Amygdala (tissue), 56 donors: ENCODE measurements at places on chromosomes 6 and 20.
A peak's percentile ranks its signal among the peaks of the same experiment; 100 is the strongest.

DNA sequence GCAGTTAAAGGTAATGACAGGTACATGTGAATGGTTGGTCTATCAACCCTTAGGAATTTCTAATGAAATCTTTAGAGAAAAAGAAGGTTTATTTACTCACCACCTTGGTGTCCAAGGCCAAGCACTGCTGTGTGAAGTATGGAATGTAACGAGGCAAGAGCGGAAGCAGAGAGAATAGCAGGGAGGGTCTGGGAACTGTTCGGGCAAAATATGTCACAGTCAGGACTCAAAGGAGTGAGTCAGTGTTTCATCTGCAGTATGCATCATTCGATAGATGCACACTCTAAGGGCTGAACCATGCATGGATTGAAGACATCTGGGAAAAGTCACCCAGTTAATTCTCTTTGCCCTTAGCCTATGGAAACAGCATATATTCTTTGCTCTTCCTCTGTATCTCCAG lies 33.2 kb downstream of the ADGRF5 start:
- DNase-seq: no peak

DNA sequence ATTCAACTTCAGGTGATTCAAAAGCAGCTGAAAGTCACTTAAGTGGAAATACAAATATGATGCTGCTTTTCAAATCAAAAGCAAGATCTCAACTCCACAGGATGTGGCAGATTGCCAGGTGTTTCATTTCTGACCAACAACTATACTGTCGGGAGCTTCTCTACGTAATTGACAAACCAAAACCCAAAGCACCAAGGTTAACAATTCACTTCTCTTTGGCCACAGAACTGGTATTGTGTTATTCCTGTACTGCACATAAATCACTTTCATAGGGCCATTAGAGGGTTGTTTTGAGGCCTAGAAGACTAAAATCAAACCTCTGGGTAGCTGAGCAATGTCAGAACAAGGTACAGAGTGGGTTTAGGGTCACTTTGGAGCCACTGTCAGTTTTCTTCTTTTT lies 169.7 kb downstream of the HAO1 start:
- no peak for DNase-seq

GRCh38 chr6:167968091-167968490 lies 29.4 kb upstream of the KIF25 start:
- DNase-seq: no peak

DNA sequence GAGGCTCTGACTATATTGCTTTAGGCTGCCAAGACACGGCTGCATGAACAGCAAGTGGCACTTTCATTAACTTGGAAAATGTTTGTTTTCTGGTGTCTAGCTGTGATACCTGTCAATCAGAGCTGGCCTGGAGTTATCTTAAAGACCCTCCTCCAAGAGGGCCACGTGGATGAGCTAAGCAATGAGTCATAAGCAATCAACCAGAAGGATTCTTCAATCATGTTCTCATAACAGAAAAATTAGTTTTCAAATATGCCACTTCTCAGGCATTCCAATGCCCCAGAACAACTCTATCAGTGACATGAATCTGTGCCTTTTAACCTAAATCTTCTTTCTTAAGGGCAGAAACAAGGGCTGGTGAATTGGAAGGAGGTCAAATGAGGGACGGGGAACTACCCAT lies 283.0 kb downstream of the HTR1B start:
- no peak for DNase-seq

DNA sequence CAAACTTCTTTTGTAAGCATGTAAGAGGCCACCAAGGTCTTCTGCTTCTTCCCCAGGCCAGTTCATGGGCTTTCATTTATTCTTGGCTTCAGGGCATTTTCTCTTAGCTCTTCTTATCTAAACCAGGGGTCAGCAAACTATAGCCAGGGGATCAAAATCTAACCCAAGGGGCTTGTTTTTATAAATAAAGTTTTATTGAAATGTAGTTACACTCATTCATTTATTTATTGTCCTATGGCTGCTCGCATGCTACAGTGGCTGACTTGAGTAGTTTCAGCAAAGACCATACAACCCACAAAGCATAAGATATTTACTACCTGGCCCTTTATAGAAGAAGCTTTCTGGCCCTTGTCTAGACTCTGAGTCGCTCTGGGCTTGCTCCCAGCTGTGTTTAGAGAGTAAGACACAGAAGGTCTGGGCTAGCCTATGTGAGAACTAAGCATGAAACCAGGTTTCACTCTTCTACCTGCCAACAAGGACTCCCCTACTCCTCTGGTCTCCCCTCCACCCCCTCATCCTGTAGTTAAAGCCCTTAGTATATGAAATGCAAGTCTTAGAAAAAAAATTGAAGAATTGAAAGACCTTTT lies 43.2 kb downstream of the KHDC1L start:
- no peak for DNase-seq

DNA sequence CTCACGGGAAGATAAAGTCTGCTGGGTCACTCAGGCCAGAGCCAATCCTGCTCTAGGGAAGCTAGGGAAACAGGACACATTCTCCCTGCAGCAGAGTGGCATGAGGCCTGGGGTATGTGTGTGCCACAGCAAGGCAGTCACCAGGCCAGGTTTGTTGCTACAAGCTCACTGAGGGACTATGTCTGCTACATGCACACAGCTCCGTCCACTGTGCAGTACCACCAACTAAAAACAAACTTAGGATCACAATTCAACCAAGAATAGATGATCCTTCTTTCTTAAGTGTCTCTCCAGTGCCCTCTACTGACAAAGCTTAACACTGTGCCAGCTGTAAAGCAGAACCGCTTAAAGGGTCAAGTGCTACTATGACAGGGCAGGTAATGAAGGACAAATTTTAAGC lies 192.5 kb downstream of the PTPRK start:
- no peak for DNase-seq

DNA sequence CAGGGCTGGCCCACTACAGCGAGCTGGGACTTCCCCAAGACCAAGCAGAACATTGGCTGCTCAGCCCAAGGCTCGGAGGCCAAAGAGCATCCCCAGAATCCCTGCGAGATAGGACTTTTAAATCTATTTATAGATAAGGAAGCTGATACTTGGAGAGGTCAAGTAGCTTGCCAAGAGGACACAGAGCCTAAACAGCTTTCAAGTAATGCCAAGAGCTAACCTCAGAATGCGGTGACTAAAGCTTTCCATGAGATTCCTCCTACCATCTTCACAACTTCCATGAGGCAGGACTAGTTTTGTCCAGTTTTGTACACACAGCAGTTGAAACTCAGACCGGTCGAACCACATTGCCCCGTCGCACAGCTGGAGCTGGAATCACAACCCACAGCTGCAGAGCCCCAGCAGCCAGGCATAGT lies 168.1 kb upstream of the TOP1 start:
- no peak for DNase-seq

DNA sequence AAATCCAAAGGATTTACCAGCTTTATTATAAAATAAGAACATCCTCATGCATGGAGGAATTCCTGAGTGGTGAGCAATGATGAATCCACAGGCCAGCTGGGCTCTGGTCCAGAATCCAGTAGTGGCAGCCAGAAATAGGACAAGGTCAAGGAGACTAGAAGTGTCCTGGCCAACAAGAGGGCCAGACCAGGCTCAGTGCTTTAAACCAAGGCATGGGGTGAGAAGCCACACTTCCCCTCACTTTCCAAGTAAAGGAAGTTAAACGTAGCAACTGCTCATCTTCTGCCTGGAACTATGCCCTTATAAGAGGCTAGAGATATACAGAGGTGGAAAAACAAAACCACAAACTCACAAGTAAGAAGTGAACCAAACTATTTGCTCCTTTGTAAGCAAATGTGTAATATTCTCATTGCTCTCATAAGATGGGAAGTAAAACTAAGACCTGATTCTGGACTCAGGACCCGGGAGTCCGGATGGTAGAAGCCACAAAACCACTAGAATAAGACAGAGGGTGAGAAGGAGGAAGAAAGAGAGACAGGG lies 253.2 kb downstream of the UST start:
- DNase-seq: no peak

- DNase-seq: peak; percentile 10
Measured at GRCh38 chr20:12171923-12172524, 254.3 kb downstream of the BTBD3 start.

DNA sequence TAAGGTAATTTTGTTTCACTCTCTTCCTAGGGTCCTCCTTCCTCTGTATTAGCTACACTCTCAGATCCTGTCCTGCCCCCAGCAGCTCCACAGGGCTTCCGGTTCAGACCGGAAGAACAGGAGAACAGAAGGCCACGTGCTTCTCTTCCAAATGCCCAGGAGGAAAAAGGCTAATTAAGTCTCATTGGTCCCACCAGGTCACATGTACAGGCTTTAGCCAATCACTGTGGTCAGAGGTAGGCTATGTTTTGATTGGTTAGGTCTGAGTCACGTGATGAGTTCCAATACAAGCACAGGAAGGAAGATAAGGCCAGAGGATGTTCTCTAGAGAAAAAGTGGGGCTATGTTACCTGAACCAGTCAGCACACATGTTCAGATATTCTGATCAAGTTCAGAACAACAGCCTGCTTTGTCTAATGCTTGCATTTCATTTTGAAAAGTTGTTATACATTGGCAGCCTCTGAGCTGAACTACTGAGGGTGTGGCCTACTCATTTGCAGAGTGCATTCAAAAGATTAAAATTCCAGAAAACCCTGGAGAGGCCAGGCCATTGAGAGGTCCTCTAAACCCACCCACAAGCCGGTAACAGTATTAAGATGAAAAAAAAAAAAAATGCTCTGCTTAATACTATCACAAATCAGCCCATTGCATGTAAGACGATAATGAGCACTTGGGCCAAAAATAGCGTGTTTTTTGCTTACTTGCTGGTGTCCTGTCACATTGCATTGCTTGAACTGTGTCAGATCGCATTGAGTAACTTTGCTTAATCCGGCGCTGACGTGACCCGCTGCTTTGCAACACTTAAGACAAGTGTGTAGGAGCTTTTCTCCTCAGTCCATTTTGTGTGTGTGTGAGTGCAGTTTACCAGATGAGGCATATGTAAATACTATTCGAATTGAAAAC lies 170.3 kb downstream of the TSHZ2 start:
- DNase-seq: no peak

DNA sequence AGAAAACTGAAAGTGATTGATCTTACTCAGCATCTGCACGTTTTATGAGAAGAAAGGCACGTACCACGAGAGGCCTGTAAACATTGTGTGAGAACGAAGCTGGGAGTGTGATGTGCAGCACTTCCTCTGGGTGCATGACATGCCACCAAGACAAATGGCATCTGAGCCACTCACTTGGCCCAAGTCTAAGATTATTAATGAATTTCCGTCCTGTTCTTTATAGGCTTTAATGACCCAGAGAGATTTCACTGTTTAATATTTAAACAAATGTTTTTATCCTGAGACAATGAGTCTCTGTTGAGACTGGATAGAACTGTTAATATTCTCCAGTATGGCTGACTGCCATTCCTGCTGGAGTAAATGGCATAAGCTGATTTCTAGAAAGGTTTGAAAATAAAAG lies 172.6 kb upstream of the PHACTR1 start:
- DNase-seq: no peak

DNA sequence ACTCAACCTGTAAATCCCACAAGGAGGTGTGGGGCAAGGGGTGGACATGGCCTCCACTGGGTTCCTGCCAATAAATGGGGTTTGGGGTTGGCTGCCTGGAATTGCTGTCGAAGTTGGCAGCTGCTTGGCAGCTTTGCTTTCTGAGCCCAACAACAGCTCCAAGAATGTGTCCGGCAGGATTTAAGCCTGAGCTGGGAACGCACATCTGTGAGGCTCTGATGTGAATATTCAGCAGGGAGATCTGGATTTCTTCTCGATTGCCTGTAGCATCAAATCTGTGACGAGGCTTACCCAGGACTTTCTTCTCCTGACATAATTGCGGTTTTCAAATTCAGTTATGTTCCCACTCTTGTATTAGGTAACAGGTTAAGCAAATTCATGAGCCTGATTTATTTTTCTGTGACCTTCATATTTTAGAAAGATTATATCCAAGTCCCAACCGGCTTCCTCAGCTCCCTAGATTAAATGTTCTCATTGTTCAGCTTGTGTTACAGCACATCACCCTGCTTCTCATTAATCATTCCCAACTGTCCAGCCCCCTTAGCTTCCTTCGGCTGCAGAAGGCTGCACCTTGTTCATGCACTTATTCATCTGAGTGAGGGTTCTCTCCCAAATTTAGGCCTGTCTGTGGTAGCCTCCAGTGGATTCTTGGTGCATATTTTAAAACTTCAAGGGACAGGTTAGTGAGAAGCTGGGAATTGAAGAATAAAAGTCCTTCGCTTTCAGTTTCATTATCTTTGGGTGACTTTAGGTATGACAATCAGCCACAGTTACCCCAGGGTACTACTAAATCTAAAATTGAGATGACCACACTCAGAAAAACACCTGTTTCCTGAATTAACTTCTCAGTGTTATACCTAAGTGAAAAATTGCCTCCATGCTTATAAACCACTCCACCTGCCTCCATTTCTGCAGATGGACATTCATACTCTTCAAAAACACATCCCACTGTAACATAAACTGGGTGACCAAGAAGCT lies 310.0 kb downstream of the ESR1 start:
- DNase-seq: no peak

DNA sequence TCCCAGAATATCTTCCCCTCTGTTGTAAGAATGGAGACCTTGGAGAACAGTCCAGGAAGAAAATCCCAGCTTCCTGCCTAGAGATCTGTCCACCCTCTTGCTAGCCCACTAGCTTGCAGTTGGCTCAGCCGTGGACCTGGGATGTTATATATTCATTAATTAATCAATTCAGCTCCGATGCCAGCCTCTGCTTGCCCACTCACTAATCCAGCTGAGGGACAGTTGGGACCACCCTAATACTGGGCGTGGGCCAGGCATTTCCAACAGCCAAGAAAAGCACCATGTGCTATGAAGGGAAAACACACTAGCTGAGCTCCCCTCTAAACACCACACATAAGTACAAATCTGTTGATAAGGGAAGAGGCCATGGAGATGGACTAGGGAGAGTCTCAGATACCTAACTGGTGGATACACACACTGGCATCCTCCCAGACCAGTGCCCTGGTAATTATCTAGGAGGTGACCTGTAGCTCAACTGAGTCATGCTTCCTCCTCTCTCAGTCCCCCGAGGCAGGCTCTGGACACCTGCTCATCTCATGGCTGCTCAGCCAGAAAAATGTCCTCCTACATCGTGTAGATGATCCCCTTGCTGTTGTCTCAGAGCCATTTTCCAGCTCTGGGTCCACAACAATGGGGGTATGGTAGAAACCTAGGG lies 78.9 kb downstream of the ANKRD60 start:
- DNase-seq: no peak

GRCh38 chr20:137668-138490 lies 4.5 kb upstream of the DEFB126 start:
- no peak for DNase-seq

GRCh38 chr6:142902636-142903053 lies 42.3 kb downstream of the HIVEP2 start:
- DNase-seq: peak; percentile 31

DNA sequence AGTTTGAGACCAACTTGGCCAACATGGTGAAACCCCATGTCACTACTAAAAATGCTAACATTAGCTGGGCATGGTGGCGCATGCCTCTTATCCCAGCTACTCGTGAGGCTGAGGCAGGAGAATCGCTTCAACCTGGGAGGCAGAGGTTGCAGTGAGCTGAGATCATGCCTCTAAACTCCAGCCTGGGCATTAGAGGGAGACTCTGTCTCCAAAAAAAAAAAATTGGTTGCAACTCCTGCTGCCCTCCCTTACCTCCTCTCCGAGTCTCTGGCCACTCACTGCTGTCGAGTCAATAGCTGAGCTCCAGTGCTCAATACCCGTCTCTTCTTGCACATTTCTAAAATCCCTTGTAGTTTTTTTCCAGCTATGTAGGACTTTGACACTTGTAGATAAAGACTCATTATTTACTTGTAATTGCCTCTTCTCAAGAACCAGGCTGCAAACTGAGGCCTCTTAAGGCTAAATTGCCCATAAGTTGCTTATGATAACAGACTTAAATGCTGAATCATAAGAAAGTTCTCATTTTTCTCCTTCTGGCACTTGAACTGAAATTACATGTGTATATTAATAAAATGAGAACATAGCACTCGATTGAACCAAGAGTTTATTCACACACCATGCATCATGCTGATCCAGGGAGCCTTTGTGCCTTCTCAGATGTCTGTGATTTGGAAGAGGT lies 13.8 kb downstream of the HECA start:
- DNase-seq: no peak
